Ovary (tissue), 10 donors: ENCODE measurements at places on chromosomes 2 and 18. TPM values are rescaled to one million over a fixed set of nuclear protein-coding genes. Genes with fewer than 3 reads are reported as not detected.

STARD6 gene
- not detected for total RNA-seq

DNA sequence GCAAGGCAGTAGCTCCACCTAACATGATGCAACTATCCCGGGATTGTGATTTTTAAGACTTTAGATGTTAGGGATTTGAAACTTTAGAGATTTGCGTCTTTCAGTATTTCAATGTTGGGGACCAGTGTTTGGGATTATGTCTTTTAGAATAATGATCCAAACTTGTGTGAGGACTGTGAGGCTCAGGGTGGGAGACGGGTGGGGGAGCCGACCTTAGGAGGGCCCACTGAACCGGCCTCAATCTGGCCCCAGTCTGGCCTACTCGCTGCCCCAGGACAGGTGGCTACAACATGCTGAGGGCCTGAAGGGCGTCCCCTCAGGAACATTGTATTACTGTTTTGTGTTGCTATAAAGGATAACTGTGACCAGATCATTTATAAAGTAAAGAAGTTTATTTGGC lies 10.7 kb downstream of the AMER3 start:
- H3K27ac ChIP-seq, result no peak overlapping the region
- no peaks in the 10 kb centered on the region for H3K4me1 ChIP-seq
- DNase-seq, result no peak

- H3K36me3 ChIP-seq, result no peaks in the 10 kb centered on the region
- H3K4me3 ChIP-seq, result peak overlapping the region; percentile 70
- peak overlapping the region; percentile 89 for H3K27ac ChIP-seq
- DNase-seq, result peak; percentile 70
Observed at GRCh38 chr18:76491776-76492668, 3.0 kb downstream of the ZNF516 start.

GKN2 gene
- not detected for total RNA-seq

- H3K27me3 ChIP-seq, result no peaks in the 10 kb centered on the region
- peak overlapping the region; percentile 84 for H3K27ac ChIP-seq
- peak overlapping the region; percentile 81 for H3K4me3 ChIP-seq
- H3K36me3 ChIP-seq, result no peaks in the 10 kb centered on the region
Observed at GRCh38 chr2:197516393-197516761, 511 bp downstream of the MOB4 start.

DNA sequence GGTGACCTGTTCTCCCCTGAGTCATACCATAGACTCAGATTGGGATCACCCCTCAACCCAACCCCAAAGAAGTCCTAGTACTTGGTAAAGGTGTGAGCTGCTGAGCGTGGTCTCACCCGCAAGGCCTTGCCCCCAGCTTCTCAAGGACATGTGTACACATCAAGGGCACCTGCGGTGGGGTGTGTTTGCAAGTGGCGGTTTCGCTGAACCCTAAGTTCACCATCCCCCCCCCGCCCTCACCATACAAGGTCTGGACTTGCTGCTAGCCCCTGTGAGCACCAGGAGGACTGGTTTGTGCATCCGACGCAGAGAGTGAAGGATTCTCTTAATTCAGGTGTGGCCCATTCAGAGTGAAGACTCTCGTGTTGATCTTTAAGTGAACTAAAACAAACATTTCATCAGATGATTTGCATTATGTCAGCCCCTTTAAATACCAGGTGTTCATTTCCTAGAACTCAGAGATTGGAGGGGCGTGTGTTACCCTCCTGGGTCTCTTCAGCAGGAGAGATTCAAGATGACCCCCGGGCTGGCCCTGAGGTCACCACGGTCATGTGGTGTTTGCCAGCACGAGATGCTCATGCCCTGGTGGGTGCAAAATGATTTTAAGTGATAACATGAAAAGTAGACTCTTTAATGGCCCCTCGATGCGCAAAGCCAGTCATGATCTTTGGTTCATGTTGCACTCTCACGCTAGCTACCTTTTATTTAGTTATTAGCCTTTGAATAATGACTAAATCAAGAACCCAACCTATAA lies 27.8 kb downstream of the MTERF4 start:
- H3K27ac ChIP-seq, result no peak overlapping the region
- H3K27me3 ChIP-seq, result no peaks in the 10 kb centered on the region
- H3K4me1 ChIP-seq, result no peaks in the 10 kb centered on the region
- no peak overlapping the region for H3K4me3 ChIP-seq
- H3K36me3 ChIP-seq, result no peaks in the 10 kb centered on the region

FOXI3 gene
- not detected for total RNA-seq

SERPINB3 gene
- total RNA-seq, result not detected

DNA sequence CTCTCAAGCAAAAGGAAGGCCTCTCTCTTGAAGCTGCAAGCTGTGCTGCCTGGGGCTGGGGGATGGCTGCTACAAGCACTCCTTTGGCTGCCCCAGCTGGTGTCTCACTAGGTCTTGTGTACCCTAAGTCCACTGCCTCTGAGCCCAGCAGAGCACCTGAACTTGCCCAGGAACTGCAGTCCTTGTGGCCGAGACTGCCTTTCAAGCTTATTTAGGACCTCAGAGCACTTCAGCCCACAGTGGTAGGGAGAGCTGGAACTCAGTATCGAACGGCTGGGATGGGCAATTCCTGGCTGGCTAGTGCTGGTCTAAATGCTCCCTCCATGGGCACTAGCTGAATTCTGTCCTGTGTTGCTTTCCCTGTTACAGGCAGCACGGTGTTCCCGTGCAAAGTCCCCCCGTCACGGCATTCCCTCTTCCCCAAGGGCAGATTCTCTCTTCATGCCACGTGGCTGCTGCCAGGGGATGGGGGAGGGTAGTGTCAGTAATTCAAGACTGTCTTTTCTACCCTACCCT lies 25.9 kb downstream of the STPG4 start:
- no peak overlapping the region for H3K27ac ChIP-seq
- H3K4me3 ChIP-seq, result no peak overlapping the region
- no peaks in the 10 kb centered on the region for H3K27me3 ChIP-seq
- H3K36me3 ChIP-seq, result no peaks in the 10 kb centered on the region

- H3K4me1 ChIP-seq, result peaks cover 7% of the 10 kb centered on the region
- H3K4me3 ChIP-seq, result peak overlapping the region; percentile 84
- DNase-seq, result peak; percentile 76
- peak overlapping the region; percentile 92 for H3K27ac ChIP-seq
Observed at GRCh38 chr18:79400091-79400590, 4.4 kb downstream of the NFATC1 start.

GRCh38 chr2:25226827-25227226 lies 58.4 kb upstream of the POMC start:
- H3K27ac ChIP-seq, result no peak overlapping the region
- H3K27me3 ChIP-seq, result no peaks in the 10 kb centered on the region
- H3K36me3 ChIP-seq, result no peaks in the 10 kb centered on the region

DNA sequence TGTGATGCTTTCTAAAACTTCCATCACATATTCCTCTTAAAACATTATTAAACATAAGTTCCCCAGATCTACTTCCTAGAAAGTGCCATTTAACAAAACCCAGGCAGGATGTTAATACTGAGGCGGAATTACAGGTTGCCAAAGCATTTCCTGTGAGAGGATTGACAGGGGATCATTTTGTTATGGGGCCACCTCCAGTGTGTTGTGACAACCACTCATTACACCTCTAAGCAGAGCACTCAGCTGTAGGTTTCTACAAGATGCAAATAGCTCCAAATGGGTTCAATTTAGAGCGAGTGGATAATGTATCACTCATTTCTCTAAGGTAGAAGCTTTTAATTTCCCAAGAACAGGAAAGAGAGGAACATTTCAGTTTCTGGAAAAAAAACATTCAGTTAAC lies 1429.5 kb upstream of the ACVR2A start:
- no peaks in the 10 kb centered on the region for H3K27me3 ChIP-seq
- no peaks in the 10 kb centered on the region for H3K4me1 ChIP-seq
- no peak for DNase-seq
- H3K36me3 ChIP-seq, result no peaks in the 10 kb centered on the region

DNA sequence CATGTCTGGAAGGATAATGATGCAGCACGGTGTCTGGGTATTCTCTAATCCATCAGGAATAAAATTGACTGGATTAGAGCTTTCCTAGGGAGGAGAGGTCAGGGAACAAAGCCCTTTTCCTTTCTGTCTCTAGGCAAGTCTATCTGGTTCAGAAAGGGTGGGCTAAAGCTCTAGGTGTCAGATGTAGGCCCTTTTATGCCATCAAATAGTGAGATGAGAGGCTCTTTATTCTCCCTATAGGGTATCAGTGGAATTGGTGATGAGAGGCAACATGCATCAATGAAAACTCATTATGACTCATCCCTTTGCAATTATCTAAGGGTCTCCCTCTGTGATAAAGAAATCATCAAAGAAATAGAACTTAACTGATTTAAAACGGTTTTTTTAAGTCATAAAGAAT lies 328.0 kb upstream of the CRIM1 start:
- H3K4me1 ChIP-seq, result no peaks in the 10 kb centered on the region
- no peak for DNase-seq
- H3K36me3 ChIP-seq, result no peaks in the 10 kb centered on the region
- no peak overlapping the region for H3K27ac ChIP-seq
- H3K4me3 ChIP-seq, result no peak overlapping the region
- no peaks in the 10 kb centered on the region for H3K27me3 ChIP-seq

DTYMK gene
- total RNA-seq, result 12.5 TPM

GRCh38 chr2:74043345-74044329 lies 58.9 kb downstream of the TET3 start:
- H3K4me1 ChIP-seq, result peaks cover 1% of the 10 kb centered on the region
- no peak overlapping the region for H3K4me3 ChIP-seq
- H3K36me3 ChIP-seq, result no peaks in the 10 kb centered on the region
- H3K27ac ChIP-seq, result no peak overlapping the region
- H3K27me3 ChIP-seq, result no peaks in the 10 kb centered on the region

HOXD12 gene
- not detected for total RNA-seq

GRCh38 chr2:138180692-138181386 lies 216.6 kb downstream of the HNMT start:
- H3K4me1 ChIP-seq, result peaks cover 4% of the 10 kb centered on the region
- DNase-seq, result no peak
- H3K27ac ChIP-seq, result no peak overlapping the region
- no peak overlapping the region for H3K4me3 ChIP-seq
- H3K36me3 ChIP-seq, result no peaks in the 10 kb centered on the region

UGT1A5 gene
- not detected for total RNA-seq

GRCh38 chr18:55593888-55594287 lies 5.9 kb upstream of the TCF4 start:
- no peaks in the 10 kb centered on the region for H3K27me3 ChIP-seq
- no peak overlapping the region for H3K27ac ChIP-seq
- H3K36me3 ChIP-seq, result no peaks in the 10 kb centered on the region
- no peaks in the 10 kb centered on the region for H3K4me1 ChIP-seq
- no peak overlapping the region for H3K4me3 ChIP-seq

DNA sequence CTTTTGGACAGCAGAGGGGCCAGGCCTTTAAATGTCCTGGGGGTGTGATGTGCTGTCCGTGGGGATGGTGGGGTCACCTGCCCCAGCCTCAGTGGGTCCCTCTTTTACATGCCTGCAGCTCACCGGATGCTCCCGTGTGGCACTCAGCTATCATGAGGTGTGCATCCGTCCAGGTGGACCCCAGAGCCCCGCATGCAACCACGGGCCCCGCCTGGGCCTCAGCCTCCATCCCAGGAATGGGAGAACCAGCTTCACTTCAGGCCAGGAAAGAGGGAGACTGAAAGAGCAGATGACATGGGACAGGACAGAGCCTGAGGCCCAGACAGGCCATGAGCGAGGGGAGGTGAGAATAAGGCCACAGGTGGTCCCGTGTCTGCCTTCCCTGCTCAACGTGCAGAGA lies 37.5 kb downstream of the RAMP1 start:
- H3K4me1 ChIP-seq, result no peaks in the 10 kb centered on the region
- peak; percentile 21 for DNase-seq
- H3K27ac ChIP-seq, result no peak overlapping the region
- no peak overlapping the region for H3K4me3 ChIP-seq

GRCh38 chr2:27083410-27084296 lies 2.9 kb upstream of the KHK start:
- no peaks in the 10 kb centered on the region for H3K27me3 ChIP-seq
- H3K4me3 ChIP-seq, result no peak overlapping the region
- DNase-seq, result peak; percentile 21
- H3K4me1 ChIP-seq, result peaks cover 16% of the 10 kb centered on the region
- H3K27ac ChIP-seq, result no peak overlapping the region

BIN1 gene
- total RNA-seq, result 25.2 TPM

GRCh38 chr2:19685731-19686130 lies 216.1 kb downstream of the TTC32 start:
- H3K27ac ChIP-seq, result no peak overlapping the region
- H3K4me3 ChIP-seq, result no peak overlapping the region
- no peak for DNase-seq
- no peaks in the 10 kb centered on the region for H3K36me3 ChIP-seq
- H3K4me1 ChIP-seq, result no peaks in the 10 kb centered on the region

TM4SF20 gene
- not detected for total RNA-seq
